HCEC 1CT (cell line): ENCODE measurements at places on chromosomes 16 and 17.

DNA sequence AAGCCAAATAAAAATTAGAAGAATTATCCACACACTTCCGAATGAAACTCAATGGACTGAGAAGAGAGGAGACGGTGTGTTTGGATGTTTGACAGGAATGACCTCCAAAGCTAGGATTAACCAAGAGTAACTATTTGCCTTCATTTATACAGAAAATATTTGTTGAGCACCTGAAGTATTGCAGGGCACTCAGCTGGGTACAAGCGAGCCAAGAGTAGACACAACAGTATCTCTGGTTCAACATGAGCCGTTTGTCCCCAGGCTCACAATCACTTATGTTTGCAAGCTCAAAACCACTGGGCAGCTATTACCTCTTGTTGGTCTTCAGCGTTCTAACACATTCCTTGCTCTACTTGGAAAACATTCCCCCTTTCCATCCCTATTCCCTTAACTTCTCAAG, 38.8 kb downstream of the MAF start:
- DNase-seq: no peak

GRCh38 chr17:2138761-2139160, 83.9 kb downstream of the HIC1 start:
- DNase-seq: no peak

DNA sequence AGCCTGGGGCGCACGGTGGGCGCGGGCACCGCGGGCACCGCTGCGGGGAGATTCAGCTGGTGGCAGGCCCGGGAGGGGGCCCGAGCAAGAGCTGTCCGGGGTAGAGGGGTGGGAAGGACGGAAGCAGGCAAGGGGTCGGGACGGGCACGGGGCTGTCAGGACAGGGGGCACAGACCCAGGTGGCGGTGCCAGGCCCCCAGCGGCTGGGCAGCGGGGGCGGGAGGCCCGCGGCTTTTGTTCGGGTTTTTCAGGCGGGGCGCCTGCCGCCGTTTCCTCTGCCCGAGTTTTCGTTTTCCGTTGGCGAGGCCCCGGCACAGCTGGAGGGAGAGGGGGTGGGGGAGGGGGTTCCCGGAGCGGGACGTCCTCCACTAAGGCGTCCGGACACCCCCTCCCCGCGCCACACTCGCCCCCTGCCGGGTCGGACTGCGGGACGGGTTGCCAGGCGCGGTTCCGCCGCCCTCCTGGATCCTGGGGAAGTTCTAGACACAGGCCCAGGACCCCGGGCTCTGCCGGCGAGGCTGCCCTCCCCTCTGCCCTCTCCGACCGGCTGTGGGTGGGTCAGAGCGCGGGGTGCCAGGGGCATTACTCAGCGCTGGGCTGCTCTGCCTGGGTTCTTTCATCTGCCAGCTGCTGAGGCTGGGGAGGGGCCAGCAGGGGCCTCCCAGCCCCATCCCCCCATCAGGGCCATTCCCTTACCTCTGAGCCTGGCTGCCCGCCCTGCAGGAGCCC, 543 bp downstream of the ARHGAP23 start:
- peak; percentile 58 for DNase-seq

DNA sequence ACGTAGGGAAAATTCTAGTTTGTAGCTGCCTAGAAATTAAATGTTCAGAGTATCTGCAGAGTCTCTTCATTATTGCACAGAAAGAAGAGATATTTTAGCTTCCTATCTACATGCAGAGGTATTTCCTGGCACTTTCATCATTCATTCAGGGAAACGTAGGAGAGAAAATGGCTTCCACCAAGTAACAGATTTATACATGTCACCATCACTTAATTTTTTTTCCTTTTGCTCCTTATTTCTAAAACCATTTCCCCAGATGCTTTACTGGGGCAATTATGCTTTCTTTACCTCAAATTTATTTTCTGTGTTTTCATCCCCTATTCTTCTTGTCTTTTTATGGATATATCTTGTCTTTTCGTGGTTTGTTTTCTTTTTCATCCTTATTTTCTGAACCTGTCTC, 18.5 kb downstream of the ATP6V0A1 start:
- DNase-seq: no peak

DNA sequence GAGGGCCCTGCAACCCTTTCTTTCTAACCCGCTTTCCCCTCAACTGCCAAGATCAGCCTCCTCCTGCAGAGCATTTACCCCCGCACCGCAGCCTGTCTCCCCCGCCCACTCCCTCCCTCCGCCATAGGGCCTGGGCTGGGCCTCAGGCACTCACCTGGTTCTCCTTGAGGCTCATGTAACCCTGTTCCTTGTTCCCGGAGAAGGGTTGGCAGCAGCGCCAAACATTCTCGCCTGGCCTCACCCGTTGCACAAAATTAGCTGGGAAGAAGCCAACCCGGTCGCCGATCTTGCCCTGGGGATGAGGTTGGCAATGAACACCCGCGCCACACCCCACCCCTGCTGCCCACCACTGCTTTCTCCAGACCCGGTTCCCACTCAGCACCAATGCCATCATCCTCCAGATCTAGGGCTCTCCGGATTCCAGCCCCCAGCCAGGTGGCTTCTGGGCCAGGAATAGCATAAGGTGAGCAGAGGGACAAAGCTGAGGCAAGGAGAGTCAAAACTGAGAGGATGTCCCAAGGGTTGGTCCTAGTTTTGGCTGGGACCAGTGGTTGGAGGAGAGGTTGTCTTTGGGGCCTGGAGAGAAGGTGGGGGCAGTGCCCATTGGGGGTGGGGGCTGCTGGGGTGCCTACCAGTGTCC, 12.8 kb downstream of the STAC2 start:
- DNase-seq: no peak

DNA sequence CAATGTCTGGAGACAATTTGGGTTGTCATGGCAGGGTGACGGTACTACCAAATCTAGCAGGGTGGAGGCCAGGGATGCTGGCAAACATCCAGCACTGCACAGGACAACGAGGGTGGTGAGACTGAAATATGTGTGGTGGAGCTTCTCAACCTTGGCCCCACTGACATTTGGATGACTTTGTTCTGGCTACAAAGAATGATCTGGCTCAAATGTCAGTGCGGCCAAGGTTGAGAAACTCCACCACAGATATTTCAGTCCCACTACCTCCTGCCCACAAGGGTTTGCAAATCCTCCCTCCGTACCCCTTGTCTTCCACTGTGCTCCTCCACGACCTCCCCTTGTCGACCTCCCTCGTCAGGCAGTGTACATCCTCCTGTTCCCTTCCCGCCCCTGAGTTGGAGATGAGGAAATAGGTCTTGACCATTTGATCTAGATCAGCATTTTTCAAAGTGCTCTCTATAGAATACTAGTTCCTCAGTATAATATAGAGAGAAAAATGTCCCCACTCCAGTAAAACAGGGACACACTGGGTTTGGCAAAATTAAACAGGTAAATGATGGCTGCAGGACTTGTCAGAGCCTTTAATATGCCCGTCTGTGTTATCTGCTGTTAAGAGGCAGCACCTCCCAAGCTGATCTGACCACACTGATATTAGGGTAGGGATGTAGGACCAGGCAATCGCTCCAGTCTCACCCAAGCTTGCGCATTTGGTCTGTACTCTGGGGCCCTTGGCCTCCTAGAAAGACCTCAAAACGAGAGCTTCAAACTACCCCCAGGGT, 6.8 kb downstream of the OSGIN1 start:
- no peak for DNase-seq

- DNase-seq: no peak
Observed at GRCh38 chr16:52721331-52721730, 174.4 kb upstream of the TOX3 start.

DNA sequence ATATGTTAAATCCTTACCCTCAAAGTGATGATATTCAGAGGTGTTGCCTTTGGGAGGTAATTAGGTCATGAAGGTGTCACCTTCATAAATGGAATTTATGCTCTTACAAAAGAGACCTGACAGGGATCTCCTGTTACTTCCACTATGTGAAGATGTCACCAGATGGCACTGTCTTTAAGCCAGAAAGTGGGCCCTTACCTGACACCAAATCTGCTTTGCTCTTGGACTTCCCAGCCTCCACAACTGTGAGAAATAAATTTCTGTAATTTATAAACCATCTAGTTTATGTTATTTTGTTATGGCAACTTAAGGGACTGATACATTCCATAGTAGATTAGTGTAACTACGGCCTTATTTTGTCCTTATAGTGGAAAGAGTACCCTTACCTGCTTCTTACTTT, 358.3 kb upstream of the SALL1 start:
- no peak for DNase-seq

GRCh38 chr17:21286066-21286770, 1.7 kb downstream of the MAP2K3 start:
- peak; percentile 98 for DNase-seq

DNA sequence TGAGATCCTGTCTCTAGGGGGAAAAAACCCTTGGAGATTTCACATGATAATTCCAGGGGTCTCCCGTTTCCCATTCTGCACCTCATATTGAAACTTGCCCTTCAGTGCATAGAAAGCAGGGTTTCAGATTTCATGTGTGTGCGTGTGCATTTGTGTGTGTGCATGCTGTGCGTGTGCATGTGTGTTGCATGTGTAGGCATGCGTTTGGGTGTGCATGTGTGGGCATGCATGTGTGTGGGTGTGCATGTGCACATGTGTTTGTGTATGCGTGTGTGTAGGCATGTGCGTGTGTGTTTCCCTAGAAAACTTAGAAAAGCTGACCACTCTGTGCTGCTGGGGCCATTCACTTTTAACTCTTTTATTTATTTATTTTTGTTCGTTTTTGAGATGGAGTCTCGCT, 40.0 kb downstream of the IL21R start:
- DNase-seq: no peak

DNA sequence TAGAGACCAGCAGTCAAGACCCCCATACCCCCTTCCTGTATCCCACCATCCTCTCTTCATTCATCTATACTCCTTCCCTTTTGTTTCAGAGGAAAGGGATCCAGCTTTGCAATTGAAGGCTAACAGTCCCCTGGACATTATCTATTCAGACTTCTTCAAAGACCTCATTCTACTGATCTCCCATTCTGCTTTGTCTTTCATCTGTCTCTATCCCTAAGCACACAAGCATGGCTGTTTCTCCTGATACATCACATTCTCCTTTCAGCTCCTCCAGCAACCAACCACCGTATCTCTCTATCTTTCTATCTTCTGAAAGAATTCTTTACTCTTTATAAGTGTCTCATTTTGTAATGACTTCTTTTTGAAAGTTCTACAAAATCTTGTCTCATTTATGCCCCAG, 9.7 kb upstream of the ARHGAP17 start:
- DNase-seq: no peak

GRCh38 chr16:17433577-17434451, 36.9 kb downstream of the XYLT1 start:
- DNase-seq: no peak

GRCh38 chr17:78787444-78787843, 5.4 kb upstream of the CYTH1 start:
- DNase-seq: no peak

GRCh38 chr17:39626171-39627046, at the start of gene PPP1R1B:
TSS of gene PPP1R1B (plus strand) at chr17:39626952. CDS start at chr17:39627393, 441 bp downstream.
- DNase-seq: no peak

GRCh38 chr16:72947379-72948237, 100.3 kb downstream of the ZFHX3 start:
- no peak for DNase-seq

DNA sequence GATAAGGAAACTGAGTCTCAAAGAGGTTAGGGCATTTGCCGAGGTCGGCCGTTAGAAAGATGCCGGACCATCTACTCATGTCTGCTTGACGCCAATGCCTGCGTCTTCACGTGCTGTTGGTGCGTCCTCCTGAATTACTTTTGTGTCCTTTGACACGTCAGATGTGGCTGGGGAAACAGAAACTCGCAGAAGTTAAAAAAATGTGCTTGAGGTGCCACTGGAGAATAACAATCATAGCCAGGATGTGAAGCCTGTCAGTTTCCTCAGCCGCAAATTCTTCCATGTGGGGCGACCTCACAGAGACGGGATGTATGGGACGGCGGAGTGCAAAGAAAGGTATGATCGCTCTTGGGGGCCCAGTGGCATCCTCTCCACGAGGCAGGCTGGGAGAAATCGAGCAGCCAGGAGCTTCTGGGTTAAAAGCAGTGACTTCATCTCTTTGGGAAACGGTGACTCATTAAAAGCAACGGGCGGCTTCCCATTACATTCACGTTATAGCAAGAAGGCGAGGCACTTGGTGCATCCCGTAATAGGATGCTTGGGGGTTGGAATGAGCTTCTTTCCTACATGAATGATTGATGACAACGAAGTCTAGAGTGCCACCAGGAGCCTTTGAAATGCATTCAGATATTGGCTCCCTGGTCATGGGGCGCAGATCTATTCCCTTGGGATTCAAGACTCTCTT, 67.8 kb downstream of the BMERB1 start:
- peak; percentile 90 for DNase-seq

DNA sequence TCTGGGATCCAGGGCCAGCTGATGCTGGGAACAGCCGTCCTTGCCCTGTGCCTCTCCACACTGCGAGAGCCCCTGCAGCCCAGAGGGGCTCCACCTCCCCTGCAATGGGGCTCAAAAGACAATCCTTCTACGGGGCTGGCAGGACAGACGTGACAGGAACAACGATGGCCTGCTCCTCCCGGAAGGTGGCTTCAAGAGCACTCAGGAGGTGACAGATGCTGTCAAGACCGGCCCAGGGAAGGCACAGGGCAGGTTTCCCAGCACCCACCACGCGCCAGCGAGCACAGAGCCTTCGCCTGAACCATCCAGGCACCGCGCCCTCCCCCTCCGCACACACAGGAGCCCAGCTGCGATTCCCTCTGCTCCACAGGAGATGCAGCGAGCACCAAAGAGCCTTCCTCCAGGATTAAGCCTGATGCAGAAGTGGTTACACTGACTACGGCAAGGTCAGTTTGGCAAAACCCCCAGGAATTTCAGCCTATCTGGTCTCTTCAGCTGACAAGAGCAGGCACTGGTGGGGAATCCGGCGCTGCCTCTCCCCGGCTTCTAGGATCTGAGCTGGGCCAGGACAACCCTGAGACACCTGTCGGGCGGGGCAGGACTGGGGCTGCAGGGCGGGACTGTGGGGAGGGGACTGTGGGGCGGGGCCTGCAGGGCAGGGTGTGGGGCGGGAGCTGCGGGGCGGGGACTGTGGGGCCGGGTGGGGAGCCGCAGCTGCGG, 103.4 kb downstream of the ZNF778 start:
- no peak for DNase-seq

- DNase-seq: no peak
Observed at GRCh38 chr16:83856792-83857191, 42.1 kb upstream of the MLYCD start.

DNA sequence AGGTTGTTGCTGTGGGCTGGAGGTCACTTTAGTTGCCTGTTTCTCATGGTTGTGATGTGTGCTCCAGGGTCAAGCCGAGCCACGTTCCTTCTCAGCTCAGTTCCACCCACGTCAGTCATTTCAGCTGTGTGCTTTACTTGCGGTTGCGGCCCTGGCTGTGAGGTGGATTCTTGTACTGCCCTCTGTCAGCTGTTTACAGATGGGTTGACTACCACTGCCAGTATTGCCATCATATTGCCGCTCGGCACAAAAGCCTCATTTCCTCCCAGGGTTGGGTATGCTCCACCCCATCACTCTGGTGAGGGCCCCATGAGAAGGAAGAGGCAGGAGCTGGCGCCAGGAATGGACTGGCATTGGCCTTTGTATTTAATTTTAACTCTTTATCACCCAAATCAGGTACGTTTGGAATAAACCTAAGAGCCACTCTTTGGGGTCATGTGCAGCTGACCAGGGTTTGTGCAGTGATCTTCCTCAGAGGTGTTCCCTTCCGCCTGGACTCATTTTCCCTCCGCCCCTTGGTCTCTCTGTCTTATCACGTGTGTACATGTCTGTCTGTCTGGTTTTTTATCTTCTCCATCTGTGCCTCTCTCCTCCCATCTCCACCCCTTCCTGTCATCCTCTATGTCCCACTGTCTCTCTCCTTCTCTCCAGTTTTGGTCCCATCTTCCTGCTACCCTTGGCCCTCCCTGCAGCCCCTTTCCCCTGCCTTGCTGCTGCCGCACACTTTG, 25.0 kb downstream of the METTL22 start:
- DNase-seq: no peak
